ENCODE measurements at places on chromosomes 13 and 19.

DNA sequence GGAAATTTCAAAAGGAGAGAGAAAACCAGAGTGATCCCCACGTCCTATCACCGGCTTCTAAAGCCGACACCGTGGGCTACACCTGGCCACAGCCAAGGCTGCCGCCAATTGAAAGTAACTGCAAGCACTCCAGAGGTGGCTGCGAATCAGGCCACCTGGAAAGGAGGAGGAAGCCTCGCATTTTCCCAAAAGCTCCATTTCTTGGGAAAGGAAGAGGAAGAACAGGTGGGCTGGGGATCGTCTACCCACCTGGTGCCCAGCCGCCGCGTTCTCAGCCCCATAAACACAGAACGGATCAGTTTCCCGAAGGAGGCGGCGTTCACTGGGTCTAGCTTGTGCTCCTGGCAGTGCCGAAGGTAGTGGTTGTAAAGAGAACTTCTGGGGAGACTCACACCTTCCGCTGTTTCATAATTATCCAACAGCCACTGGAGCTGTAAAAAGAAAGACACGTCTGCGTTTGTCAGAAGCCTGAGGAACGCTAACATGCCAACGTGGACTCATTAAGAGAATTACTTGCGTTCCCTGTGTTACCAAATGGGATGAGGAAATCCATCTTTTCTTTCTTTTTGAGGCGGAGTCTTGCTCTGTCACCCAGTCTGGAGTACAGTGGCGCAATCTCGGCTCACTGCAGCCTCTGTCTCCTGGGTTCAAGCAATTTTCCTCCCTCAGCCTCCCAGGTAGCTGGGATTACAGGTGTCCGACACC lies 38.1 kb upstream of the RANBP3 start:
- no peak for DNase-seq

DNA sequence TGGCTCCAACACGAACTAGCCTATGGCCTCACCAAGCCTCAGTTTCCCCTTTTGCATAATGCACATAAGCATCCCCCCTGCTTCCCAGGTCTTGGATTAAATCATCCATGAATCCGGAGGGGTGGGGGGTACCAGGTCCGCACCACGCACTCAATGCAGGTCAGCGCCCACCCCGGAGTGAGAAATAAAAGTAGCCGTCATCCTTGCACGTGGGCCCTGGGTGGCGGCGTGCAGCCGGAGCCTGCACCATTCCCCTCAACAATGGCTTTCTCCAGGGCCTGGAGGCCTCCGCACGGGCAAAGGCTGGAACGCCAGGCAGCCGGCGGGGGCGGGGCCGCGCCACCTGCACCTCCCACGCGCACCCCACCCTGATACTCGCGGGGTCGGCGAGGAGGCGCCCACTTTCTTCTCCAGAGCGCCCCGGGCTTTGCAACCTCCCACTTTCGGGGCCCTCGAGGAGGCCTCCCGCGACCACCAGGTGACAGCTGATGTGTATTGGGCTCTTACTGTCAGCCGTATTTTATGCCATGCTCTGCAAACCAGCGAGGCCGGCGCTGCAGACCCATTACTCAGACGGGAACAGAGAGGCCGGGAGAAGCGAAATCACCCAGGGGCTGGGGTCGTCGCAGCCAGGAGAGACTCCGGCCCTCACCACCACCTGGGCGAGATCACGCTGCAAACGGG lies 767 bp upstream of the GADD45B start:
- no peak for DNase-seq

DNA sequence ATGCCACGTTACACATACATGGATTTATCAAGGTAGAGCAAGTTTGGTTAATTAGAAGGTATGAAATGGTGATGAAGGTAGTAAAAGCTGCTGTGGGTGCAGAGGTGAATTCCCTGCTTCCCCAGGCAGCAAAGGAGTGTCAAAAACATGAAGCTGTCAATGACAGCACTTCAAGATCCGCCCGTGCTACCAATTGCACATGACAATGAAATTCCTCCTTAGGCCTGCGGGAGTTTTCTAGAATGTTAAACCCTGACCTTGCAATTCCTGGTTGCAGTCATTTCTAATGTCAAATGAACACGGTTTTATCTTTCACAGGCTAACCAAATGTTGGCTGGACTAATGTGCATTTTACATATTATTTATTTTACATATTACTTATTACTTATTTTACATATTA lies 67.7 kb upstream of the LSM14A start:
- no peak for DNase-seq

- no peak for DNase-seq
These were observed 99.8 kb downstream of the CRYL1 start for GRCh38 chr13:20425819-20426219.

- DNase-seq, result no peak
These were observed 386.4 kb upstream of the SLITRK6 start for GRCh38 chr13:86185636-86186035.

- DNase-seq, result peak; percentile 80
These were observed at the start of gene ZNF136 for GRCh38 chr19:12162882-12163806. ZNF136 (plus strand) TSS chr19:12163096; CDS start chr19:12163204, 108 bp downstream.

GRCh38 chr13:36998624-36999041 lies 507 bp downstream of the ALG5 start:
- no peak for DNase-seq

DNA sequence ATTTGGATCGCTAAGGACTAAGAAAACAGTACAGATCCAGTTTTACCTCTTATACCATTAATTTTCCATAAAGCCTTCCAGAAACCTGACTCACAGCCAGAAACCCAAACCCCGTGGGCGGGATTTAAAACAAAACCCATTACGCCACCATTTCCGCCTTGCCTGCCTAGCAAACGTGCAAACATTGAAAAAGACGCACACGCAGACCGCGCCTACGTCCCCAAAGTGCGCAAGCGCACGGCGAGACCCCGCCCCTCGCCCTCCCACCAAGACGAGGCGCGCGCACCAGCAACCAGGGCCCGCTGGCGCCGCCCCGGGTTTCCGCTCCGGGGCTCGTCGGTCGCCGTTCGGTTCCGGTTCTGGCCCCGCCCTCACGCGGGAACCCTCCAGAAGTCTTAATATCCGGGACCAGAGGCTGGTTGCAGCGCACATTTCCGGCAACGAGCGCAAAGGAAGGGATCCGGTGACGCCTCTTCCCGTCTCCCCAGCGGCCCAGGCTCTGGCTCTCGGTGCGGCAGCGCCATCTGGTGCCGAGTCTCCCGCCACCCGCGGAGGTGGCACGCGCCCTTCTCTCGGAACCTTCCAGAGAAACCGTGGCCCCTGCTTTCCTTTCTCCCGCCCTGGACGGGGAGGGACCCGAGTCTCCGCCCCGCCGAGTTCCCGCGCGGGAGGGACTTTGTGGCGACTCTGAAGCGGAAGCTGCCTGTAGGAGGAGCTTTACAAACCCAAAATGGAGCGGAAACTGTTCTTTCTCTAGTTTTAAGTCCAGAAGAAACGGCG lies 256.9 kb upstream of the STARD13 start:
- peak; percentile 98 for DNase-seq

- no peak for DNase-seq
These were observed 379.2 kb upstream of the MIR17HG start for GRCh38 chr13:90968166-90968904.

GRCh38 chr13:113976711-113977684 lies 3.1 kb upstream of the C13orf46 start:
- no peak for DNase-seq

- no peak for DNase-seq
These were observed 93.0 kb downstream of the ITGBL1 start for GRCh38 chr13:101545521-101545920.

GRCh38 chr13:112752711-112753541 lies 63.1 kb downstream of the ATP11A start:
- DNase-seq, result no peak

DNA sequence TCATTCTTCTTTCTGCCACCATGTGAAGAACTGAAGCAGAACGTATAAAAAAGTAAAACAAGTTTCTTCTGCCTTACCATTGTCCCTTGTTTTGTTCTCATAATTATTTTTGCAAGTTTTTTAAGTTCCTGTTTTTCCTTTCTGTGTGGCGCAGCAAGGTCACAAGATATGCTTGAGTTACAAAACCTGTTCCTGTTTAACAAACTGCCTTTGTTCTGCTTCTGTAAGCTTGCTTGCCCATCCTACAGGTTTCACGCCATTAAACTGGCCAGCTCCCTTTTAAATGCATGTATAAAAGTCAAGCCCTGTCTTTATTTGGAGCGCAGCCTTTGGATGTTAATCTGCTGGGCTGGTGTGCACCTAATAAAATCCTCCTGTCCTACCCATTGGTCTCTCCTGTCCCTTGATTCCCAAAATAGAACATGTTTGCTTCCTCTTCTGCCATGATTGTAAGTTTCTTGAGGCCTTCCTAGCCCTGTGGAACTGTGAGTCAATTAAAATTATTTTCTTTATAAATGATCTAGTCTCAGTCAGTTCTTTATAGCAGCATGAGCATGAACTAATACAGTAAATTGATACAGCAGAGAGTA lies 1115.4 kb downstream of the SLITRK1 start:
- DNase-seq, result no peak

DNA sequence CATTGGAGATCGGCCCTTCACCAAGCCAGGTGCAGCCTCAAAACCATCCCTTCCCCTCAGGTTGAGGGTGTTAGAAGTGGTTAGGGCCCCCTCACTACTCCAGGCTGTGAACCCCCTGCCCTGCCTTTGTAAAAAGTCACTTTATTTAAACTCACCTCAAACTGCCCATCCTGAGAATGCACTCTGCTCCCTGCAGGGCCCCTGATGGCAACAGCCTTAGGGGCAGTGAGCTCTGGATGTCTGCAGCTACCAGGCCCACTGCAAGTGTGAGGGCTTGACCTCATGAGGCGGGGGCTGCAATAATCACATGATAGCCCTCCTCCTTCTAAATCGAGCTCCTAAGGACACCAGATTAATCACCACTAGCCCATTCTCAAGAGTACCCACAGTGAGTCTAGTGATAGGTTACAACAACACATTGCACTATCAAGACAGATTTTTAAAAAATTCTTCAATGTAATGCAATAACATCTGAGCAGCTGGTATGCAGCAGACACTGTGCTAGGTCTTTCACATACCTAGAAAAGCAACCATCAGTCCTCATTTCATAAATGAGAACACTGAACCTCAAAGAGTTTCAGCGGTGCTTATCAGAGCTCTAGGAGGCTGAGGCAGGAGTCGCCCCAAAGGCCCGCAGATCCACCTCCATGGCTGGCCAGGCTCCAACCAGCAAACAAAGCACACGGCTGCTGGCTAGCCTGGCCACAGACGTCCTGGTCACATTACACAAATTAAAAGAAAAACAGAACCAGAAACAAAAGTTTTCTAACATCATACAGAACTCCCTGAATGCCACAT lies 26.0 kb downstream of the SLC7A1 start:
- DNase-seq, result no peak

DNA sequence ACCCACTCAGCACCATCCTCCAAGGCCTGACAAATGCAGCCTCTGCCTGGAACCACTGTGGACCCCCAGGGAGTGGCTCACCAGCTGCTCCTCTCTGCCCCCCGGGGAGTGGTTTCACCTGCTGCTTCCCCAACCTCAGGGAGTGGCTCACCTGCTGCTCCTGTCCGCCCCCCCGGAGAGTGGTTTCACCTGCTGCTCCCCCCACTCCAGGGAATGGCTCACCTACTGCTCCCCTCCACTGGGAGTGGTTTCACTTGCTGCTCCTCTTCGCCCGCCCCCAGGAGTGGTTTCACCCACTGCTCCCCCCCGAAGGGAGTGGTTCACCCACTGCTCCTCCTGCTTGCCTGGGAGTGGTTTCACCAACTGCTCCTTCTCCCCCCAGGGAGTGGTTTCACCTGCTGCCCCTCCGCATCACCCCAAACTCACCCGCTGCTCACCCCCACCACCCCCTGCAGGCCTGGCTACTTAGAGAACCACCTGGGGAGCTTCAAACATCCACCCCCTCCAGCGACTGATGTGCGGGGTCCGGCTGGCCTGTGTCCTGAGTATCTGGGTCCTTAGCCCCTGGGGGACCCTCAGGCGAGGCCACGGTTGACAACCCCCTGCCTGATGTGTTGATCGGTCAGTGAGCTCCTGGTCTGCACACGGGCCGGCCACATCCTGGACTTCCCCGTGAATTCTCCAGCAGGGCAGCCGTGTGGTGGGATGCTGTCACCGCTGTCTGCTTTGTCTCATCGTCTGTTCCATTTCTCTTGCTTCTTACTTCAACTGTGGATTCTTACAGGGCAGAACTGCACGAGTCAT lies 14.6 kb upstream of the TMEM255B start:
- DNase-seq, result no peak

DNA sequence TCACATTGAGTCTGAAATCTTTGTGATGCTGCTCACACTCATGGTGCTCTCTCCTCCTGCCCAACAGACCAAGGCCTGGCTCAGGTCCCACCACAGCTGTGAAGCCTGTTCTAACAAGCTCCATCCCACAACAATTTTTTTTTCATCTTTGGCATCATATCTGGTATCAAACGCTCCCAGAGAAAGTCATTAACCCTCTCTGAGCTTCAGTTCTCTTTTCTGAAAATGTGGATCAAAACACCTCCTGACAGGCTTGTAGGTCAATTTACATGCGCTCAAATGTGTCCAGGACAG lies 224.4 kb downstream of the LACC1 start:
- no peak for DNase-seq

DNA sequence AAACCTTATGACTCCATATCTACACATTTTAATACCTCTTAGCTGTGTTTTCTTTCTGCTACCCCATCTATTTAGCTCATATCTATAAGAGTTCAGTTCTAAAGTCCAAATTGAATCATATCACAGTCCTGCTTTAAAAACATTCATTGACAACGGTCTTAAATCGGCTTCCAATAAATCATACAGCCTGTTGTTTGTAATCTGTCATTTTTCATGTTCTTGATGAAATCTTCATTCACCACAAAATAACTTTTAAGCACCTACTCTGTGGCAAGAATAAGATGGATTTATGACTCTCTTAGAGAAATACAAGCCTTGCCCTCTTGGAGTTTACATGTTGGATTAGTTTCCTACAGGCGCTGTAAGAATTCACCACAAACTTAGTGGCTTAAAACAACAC lies 450.9 kb upstream of the GPC6 start:
- DNase-seq, result no peak

DNA sequence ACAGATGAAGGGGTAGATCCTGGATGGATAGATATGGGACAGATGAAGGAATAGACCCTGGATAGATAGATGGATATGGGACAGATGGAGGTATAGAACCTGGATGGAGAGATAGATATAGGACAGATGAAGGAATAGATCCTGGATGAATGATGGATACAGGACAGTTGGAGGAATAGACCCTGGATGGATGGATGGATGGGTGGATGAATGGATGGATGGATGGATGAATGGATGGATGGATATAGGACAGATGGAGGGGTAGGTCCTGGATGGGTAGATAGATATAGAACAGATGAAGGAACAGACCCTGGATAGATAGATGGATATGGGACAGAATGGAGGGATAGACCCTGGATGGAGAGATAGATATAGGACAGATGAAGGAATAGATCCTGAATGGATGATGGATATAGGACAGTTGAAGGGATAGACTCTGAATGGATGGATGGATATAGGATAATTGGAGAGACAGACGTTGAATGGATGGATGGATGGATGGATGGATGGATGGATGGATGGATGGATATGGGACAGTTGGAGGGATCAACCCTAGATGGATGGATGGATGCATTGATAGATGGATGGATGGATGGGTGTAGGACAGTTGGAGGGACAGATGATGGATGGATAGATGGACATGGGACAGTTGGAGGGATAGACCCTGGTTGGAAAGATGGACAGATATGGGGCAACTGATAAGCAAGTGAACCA lies 23.3 kb upstream of the EMP3 start:
- DNase-seq, result no peak

Measured in stimulated activated CD4-positive, alpha-beta T cell treated with anti-CD3 and anti-CD28 coated beads, TNF-alpha, amount 100 ng/mL, for 1 hour (primary cell).